ENCODE measurements at places on chromosomes 11 and 22.

- no peak for DNase-seq
These were observed 5.5 kb upstream of the P2RY6 start for GRCh38 chr11:73266646-73267020.

- no peak for DNase-seq
These were observed 9.6 kb upstream of the SYT8 start for GRCh38 chr11:1825039-1825740.

- DNase-seq: no peak
These were observed 119.3 kb downstream of the METTL15 start for GRCh38 chr11:28227460-28227859.

- no peak for DNase-seq
These were observed 51.2 kb downstream of the PAK1 start for GRCh38 chr11:77422687-77423086.

DNA sequence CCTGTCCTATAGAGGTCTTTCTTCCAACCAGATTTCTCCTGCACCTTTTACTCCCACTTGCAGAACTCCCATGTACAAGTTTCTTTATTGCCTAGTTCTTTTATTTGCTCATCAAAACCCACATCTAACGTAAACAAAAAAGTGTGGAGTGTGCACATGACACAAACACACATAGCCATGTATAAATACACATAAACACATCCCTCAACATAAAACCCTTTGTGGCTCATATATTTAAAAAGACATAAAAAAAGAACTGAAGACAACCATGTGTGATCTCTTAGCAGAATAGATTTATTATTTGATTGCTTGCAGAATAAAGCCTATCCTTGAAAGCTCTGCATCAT is 1.7 kb downstream of the HBG2 start:
- DNase-seq: no peak

- DNase-seq: no peak
These were observed 531.5 kb upstream of the B3GAT1 start for GRCh38 chr11:134943544-134943943.

DNA sequence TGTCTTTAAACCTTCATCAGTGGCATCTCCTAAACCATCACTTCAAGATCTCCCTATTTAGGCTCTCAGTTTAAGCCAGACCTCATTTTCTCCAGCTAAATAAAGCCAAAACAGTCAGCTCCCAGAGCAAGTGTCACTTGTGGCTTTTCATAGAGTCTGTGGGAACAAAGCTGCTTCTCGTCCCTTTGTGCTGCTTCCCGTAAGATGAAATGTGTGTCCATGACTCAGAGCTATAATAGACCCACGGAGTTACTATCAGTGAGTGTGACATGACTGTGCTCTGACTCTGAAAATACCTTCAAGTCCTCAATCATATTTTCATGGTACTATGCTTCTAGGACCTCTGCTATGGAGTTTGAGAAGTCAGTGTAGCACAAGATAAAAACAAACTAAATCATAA is 57.3 kb upstream of the SLN start:
- DNase-seq: no peak

- DNase-seq: no peak
These were observed 6.2 kb downstream of the CRYAB start for GRCh38 chr11:111905411-111905810.

GRCh38 chr22:41613456-41613855 is 7.4 kb downstream of the DESI1 start:
- no peak for DNase-seq

- DNase-seq: no peak
These were observed 1.3 kb downstream of the PYGM start for GRCh38 chr11:64758330-64759079.
